ENCODE measurements at places on chromosomes 12 and 14.
A peak's percentile ranks its signal among the peaks of the same experiment; 100 is the strongest.

- no peak for DNase-seq
These were observed 51.1 kb upstream of the HIF1A start for GRCh38 chr14:61644175-61644574.

DNA sequence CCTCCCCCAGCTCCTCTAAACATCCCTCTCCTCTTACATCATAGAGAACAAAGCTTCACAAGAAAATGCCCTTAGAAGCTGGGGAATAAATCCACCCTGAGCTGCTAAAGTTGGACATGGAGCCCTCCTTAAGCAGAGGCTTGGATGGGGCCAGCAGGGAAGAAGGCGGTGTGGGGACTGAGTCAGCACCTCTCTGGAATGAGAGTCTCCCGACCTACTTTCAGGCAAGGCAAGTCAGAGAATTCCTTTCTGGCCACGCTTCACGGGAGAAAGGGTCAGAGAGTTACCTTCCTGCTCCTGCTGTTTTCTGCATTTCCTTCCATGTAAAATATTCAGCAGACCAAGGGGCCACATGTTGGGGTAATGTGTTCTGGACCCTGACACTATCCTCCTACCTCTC lies 113.3 kb upstream of the PRB2 start:
- DNase-seq: peak; percentile 47

GRCh38 chr14:35866595-35867279 lies 40.6 kb downstream of the BRMS1L start:
- DNase-seq: no peak

DNA sequence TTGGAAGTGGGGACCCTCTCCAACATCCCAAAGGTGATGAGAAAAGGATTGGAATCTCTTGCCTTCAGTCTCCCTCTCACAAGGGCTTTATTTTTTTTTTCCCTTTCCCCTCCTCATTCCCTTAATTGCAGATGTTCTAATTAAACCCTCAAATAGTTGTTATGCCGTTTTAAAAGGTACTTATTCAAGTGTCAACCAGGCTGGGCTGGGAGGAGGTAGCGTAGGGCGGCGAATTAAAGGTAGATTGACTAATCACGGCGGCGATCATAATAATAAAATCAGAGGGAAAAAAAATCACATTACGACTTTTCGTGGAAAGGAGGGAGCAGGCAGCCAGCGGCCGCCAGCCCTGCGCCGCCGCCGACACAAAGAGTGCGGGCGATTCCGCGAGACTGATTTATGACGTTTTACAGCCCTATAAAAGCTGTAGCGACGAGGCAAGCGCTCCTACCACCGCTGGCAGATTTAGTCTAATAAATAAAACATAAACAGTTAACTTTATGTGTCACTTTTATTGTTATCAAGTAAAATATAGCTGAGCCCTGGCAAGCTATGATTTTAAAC lies 1.7 kb upstream of the HOXC4 start:
- no peak for DNase-seq

- no peak for DNase-seq
These were observed 5.9 kb downstream of the LRRC9 start for GRCh38 chr14:59925797-59926196.

Measured in astrocyte of the cerebellum (primary cell).